ENCODE measurements at places on chromosomes 3 and 15.

DNA sequence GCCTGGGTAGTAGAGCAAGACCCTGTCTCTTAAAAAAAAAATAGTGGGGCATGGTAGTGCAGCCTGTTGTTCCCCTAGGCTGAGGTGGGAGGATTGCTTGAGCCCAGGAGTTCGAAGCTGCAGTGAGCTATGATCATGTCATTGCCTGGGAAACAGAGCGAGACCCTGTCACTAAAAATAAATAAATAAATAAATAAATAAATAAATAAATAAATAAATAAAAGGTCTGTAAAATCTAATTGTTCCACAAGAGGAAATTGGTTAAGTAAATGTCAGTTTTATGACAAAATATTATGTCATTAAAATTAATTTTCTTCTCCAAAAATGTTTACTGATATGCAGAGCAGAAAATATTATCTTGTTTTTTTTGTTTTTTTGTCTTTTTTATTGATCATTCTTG lies 5.3 kb downstream of the CRELD1 start:
- DNase-seq: no peak

GRCh38 chr15:43930079-43930478 lies 103.3 kb downstream of the WDR76 start:
- DNase-seq: no peak

GRCh38 chr15:76514282-76514681 lies 177.7 kb downstream of the ISL2 start:
- DNase-seq: no peak

- DNase-seq: no peak
Measured at GRCh38 chr3:157129803-157130466, 30.0 kb downstream of the CCNL1 start.

- no peak for DNase-seq
Measured at GRCh38 chr15:41559239-41559782, 299 bp downstream of the TYRO3 start.

- DNase-seq: no peak
Measured at GRCh38 chr3:64878362-64878761, 190.6 kb upstream of the ADAMTS9 start.
